ENCODE measurements at places on chromosomes 16 and 17.
A peak's percentile ranks its signal among the peaks of the same experiment; 100 is the strongest.

DNA sequence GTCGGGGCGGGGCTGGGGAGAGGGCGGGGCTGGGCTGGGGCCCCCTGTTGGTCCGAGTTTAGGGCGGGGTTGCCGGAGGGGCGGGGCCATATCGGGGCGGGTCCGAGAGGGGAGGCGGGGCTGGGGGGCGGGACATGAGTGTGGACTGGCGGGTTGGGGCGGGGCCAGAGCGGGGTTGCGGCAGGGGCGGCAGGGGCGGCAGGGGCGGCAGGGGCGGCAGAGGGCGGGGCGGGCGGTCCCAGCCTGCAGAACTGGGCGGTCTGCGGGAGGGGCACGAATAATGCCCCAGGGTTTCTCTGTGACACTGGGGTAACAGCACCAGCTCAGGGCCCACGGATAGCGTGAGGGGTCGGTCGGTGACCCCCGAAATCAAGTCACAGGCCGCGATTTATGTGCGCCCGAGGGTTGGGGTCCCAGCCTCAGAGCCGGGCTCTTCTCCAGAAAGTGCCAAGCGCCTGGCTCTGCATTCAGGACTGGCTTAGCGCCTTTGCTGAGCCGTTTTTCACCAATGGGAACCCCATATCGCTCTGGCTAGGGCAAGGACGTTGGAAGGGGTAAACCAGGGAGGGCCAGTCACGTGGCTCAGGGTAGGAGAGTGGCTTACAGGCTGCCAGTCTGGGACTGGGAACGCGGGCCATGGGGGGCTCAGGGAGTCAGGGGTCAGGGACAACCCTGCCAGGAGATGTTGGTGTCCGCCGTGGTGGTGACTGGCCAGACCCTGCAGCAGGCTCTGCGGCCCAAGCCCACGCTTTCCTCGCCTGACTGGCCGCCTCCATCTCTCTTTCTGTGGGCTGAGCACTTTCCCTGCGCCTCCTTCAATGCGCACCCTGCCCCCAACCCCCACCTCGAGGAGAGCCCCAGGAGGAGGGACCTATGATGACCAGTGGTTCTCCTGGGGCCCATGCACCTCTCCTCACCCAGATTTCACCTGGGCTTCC, 1.2 kb upstream of the METTL26 start:
- DNase-seq: no peak

- DNase-seq: no peak
Observed at GRCh38 chr17:8473451-8474192, 37.9 kb downstream of the NDEL1 start.

DNA sequence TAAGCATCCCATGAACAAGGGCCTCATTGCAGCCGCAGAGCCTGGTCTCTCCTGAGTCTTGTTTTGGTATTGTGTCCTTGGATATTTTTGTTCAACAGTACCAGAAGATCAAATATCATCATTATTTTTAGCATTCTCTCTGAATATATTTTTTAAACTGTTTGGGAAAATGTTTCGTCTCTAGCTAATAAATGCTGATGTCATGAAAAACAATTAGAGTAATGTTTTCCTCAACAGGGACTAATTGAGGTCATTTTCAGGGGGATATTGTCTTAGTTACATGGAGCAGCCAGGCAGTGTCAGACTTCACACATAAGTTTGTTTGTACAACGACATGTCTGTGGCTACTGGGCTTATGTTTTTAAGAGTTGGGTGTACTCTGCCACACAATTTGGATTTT, 805.3 kb upstream of the SOX9 start:
- no peak for DNase-seq

DNA sequence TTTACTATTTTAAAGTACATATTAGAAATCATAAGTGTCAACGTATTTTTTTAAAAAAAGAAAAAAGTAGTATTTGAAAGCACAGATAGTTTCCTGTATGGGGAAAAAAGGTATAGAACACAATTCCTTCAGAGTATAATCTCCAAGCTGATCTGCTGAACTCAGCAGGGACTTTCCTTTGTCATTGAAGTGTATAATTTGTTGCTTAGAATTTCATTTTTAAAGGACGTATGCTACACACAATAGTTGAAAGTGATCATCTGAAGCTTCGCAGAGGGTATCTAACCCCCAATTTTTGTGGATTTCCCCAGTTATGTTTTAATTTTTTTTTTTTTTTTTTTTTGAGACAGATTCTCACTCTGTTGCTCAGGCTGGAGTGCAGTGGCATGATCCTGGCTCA, 20.2 kb upstream of the MAPT start:
- no peak for DNase-seq

DNA sequence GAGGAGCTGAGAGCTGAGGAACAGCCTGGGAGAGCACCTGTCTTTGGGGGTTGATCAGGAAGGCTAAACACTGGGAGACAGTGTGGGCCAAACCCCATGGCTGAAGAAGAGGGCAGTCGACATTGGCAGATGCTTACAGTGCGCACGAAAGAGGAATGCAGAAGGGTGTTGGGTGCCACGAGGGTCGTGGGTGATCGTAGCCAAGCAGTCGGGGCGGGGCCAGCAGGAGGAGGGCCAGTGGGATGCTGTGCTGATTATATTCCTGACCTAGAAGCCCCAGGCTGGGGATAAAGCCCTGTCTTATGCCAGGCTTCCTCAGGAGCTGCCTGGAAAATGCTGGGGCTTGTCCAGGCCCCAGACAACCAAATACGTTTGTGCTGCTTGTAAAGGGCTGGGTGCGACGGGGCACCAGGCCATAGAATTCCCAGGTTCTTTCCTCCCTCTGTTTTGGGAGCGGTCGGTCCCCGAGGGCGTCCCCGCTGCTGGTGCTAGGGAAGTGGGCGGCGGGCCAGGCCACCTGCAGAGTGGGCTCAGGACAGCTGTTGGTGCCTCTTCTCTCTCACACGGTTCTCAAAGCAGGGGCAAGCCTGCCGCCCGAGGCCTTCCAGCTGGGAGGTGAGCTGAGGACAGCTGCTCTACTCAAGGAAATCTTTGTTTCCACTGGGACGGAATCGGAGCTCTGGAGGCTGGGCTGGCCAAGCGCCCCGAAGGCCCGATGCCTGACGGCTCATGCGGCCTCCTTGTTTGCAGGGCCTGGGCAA, 10.0 kb downstream of the C1QTNF1 start:
- peak; percentile 64 for DNase-seq

DNA sequence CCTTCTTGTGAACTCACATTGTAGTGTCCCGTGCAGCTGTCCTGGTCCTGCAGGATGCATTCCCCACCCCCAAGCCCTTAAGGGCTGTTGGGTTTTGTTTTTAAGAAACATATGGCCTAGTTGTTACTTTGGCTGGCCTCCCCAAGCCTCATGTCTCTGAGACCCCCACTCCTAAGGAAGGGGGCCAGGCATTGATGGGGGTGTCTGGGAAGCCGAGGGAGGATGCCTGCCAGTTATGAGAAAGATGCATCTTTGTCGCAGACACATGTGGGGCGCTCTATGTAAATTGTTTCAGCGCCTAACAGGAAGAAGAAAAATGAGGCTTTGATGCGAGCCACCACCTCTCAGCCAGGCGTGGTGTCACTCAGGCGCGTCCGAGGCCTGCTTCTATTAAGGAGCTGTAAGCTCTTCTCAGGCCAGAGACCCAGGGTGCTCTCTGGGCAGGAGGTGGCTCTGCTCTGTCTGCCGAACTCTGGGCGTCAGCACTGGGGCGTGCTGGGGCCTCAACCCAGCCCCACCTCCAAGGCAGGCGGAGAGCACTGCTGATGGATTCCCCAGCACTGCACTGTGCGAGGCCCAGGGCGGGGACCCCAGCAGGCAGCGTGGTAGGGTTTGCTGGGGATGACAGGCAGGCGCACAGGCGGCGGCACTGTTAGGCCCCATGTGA, 70.6 kb downstream of the SREBF1 start:
- no peak for DNase-seq

All from NCI-H446 treated with DMSO at 0.1 percent for 48 hours (cell line).